Foreskin keratinocyte (primary cell): ENCODE measurements at places on chromosomes 7 and 10. TPM values are rescaled to one million over a fixed set of nuclear protein-coding genes. Genes with fewer than 3 reads are reported as not detected.

The TMEM130 gene
- total RNA-seq, result not detected in 2 replicates

The FAM20C gene
- 17.5 and 18.2 TPM in 2 replicates for total RNA-seq

The BBS9 gene
- 6.2 and 8.9 TPM in 2 replicates for total RNA-seq

The KLF14 gene
- total RNA-seq, result not detected in 2 replicates

The C7orf33 gene
- total RNA-seq, result not detected in 2 replicates

The KLF6 gene
- 133 and 156 TPM in 2 replicates for total RNA-seq

The ANKRD7 gene
- total RNA-seq, result 0.71 and 1.1 TPM in 2 replicates

The TACR2 gene
- total RNA-seq, result not detected in 2 replicates

The GPR26 gene
- not detected in 2 replicates for total RNA-seq

The ZNF107 gene
- total RNA-seq, result 4.0 and 4.5 TPM in 2 replicates

The COL28A1 gene
- not detected in 2 replicates for total RNA-seq

The FEZF1 gene
- not detected in 2 replicates for total RNA-seq

The IFIT1B gene
- total RNA-seq, result not detected in 2 replicates

The POM121C gene
- 17.2 and 18.3 TPM in 2 replicates for total RNA-seq

The CALCR gene
- not detected in 2 replicates for total RNA-seq

The PDZD7 gene
- total RNA-seq, result 0.85 TPM in 2 replicates

The ODAD2 gene
- total RNA-seq, result 0.07 and 0.41 TPM in 2 replicates

The AKR1C3 gene
- total RNA-seq, result 0.44 and 0.56 TPM in 2 replicates

The PLPP4 gene
- 0.31 and 0.35 TPM in 2 replicates for total RNA-seq
